ENCODE measurements at places on chromosomes 3 and 15. TPM values are rescaled to one million over a fixed set of nuclear protein-coding genes. Genes with fewer than 3 reads are reported as not detected.

The ANKUB1 gene
- not detected for total RNA-seq

DNA sequence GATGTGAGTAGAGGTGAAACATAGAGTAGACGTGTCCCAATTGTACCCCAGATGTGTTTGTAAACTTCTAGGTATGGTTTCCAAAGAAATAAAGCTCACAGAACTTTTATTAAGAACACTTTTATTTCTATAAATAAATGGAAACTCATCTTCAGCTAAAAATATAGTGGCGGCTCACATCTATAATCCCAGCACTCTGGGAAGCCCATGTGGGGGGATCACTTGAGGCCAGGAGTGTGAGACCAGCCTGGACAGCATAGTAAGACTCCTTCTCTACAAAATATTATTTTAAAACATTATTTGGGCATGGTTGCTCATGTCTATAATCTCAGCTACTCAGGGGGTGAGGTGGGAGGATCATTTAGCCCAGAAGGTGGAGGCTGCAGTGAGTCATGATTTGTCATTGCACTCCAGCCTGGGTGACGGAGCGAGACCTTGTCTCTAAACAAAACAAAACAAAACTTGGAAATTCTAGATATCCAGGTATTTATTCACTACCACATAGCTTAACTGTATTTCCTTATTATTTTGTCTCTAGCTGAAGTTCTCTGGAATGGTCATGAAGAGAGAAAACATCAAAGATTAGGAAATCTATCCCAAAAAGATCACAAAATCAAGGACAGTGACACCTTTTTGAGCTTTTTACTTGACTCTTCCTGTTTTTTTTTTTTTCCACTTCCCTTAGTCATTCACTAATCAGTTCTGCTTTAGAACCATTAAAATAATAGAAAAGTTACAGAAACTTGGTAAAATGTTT is 258.1 kb downstream of the TIGIT start:
- DNase-seq: peak; percentile 21

The CYP11A1 gene
- total RNA-seq: 0.29 TPM

GRCh38 chr3:149353581-149354184 is 20.2 kb upstream of the TM4SF18 start:
- DNase-seq: no peak

GRCh38 chr15:57591822-57592367 is at the start of gene MYZAP:
Gene MYZAP (plus strand): TSS chr15:57591904. CDS start chr15:57592035, 131 bp downstream.
- DNase-seq: peak; percentile 55

GRCh38 chr3:167302678-167303077 is 77.4 kb downstream of the ZBBX start:
- DNase-seq: no peak

GRCh38 chr15:40739047-40739446 is 16.0 kb downstream of the RMDN3 start:
- DNase-seq: no peak

DNA sequence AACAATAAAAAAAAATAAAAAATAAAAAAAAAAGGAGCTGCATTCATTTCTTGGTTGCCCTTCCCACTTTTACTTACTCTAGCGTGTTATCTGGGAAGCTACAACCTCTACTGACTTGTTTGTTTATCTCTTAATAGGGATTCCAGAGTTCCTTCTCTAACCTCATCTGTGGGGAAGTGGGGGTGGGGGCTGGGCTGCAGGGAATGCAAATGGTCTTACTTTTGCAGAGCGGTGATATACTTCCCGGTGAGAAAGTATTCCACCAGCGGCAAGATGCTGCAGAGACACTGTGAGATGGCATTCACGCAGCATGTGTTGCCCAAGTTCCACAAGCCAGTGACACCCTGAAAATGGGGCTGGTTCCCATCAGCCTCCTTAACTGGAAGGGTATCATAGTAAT is 2.1 kb downstream of the USP50 start:
- DNase-seq: no peak

DNA sequence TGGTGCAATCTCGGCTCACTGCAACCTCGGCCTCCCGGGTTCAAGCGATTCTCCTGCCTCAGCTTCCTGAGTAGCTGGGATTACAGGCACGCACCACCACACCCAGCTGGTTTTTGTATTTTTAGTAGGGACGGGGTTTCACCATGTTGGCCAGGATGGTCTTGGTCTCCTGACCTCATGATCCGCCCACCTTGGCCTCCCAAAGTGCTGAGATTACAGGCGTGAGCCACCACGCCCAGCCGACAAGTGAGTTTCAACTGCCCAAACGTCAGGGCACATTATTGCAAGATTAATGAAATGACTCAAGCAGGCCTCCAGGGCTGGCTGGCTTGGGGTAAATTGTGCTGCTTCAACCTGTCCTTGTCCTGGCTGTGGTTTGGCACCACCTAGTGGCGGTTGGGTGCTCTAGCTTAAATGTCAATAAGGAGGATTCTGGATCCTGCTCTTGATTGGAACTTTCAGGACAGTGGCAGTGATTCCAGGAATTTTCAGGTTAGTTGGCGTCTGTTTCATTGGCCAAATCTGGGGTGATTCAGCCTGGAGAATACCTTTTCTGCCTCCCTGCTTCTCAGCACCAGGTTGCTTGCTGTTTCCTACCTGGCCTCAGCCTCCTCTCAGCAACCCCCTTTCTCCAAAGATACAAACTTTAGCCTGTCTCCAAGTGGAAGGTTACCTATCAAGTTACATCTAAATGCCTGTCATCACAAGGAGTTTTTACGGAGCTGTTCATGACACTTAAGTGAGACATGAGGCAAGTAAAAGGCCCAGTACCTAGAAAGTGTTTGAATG is 32.4 kb upstream of the SACM1L start:
- peak; percentile 94 for DNase-seq

- DNase-seq: no peak
Measured at GRCh38 chr3:23809294-23809693, 3.5 kb downstream of the UBE2E1 start.

The VIPR1 gene
- 5.9 TPM for total RNA-seq

DNA sequence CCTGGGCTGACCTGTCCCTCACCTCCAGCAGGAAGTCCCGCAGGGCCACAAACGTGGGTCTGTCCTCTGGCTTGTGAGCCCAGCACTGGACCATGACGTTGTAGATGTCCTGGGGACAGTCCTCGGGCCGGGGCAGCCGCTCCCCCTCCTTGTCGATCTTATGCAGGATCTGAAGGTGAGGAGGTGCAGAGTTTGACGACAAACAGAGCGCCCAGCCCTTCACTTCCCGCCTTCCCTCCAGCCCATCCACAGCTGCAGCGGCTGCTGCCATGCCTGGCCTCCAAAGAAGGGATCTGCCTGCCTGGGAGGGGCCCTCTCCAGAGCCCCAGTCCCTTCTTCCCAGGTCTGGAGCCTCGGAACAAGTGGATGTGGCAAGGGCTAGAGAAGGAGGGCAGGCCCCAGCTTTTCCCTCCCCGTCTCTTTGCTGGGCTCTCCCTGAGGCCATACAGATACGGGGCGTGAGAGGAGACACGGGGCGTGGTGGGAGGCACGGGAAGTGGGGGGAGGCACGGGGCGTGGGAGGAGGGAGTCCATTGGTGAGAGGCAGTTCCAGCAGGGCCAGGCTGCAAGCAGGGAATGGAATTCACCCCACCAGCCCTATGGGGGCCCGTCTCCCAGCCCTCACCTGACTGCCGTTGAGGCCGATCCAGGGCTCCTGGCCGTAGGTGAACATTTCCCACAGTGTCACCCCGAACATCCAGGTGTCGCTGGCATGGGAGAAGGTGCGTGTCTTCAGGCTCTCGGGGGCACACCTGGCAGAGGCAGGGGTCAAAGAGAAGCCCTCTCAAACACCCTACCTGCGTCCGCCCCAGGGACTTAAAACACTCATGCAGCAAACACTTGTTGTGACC is 29.7 kb downstream of the TNK2 start:
- DNase-seq: no peak

DNA sequence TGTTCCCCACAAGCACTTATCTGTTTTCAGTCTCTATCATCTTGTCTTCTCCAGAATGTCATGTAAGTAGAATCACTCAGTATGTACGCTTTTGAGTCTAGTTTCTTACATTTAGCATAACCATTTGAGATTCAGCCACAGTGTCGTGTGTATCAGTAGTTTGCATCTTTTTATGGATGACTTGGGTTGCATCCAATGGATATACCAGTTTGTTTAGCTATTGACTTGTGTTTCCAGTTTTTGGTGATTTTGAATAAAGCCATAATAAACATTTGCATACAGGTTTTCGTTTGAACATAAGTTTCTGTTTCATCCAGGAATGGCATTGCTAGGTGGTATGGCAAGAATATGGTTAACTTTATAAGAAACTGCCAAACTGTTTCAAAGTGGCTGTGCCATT is 12.1 kb downstream of the GRIP2 start:
- DNase-seq: no peak

- no peak for DNase-seq
Measured at GRCh38 chr15:61153291-61153690, 75.8 kb downstream of the RORA start.

DNA sequence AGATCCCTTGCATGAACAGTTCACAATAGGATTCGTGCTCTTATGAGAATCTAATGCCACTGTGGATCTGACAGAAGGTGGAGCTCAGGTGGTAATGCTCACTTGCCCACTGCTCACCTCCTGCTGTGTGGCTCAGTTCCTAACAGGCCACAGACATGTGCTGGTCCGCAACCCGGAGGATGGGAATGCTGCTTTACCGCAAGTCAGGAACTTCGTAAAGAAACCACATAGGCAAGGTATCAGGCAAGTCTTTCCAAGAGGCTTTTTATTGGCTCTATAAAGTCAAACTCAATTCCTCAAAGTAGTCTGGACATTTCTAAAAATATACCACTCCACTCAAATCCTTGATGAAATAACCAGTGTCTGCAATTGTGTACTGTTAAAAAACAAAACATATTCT is 56.1 kb downstream of the OSTN start:
- DNase-seq: no peak

GRCh38 chr3:196354132-196354531 is 15.9 kb upstream of the TM4SF19 start:
- DNase-seq: no peak

The WDR49 gene
- total RNA-seq: 7.5 TPM

- no peak for DNase-seq
Measured at GRCh38 chr15:65396283-65396964, 18.6 kb upstream of the IGDCC3 start.

GRCh38 chr3:127588806-127589577 is 1.5 kb downstream of the TPRA1 start:
- DNase-seq: no peak

The CLDN18 gene
- total RNA-seq: 47.9 TPM

DNA sequence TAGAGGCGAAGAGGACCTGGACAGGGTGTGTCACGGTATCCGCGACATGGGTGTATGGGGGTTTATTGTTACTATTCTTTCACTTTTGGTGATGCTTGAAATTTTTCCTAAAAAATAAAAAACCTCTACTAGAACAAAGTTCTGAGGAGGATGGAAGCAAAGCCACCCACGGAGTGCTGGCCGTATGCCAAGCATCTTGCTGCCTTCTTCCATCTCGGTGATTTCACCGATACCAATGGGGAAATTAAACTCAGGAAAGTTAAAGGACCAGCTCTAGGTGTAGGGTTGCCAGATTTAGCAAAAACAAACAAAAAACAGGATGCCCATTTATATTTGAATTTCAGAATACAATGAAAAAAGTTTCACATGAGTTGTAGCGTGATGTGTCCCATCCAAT is 33.9 kb downstream of the SMAD6 start:
- DNase-seq: peak; percentile 64

DNA sequence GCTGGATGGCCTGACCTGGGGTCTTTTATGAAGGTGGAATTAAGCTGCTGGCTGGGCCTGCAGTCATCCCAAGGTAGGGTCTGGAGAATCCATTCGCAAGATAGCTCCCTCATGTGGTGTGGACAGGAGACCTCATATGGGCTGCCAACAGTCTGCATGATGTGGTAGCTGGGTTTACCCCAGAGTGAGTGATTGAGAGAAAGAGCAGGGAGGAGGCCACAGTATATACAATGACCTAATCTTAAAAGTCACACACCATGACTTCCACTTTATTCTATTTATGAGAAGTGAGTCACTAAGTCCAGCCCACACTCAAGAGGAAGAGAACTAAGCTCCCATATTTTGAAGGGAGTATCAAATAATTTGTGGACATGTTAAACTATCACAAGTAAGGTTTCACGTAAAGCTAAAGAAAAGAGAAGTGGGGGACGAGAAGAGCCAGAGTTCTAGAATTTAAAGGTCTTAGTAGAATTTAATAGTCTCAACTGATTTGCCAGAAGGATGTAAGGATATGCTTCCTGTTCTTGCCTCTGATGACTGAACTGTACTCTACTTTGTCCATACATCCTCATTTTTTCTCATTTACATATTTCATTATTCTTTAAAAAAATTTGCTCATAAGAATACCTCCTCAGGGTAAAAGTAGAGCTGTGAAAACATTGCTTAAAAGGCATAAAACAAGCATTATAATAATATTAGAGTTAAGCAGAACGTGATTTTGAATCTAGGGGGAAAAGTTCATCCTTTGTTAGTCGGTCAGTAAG is 184.4 kb downstream of the PEX5L start:
- no peak for DNase-seq

The CCDC33 gene
- not detected for total RNA-seq

DNA sequence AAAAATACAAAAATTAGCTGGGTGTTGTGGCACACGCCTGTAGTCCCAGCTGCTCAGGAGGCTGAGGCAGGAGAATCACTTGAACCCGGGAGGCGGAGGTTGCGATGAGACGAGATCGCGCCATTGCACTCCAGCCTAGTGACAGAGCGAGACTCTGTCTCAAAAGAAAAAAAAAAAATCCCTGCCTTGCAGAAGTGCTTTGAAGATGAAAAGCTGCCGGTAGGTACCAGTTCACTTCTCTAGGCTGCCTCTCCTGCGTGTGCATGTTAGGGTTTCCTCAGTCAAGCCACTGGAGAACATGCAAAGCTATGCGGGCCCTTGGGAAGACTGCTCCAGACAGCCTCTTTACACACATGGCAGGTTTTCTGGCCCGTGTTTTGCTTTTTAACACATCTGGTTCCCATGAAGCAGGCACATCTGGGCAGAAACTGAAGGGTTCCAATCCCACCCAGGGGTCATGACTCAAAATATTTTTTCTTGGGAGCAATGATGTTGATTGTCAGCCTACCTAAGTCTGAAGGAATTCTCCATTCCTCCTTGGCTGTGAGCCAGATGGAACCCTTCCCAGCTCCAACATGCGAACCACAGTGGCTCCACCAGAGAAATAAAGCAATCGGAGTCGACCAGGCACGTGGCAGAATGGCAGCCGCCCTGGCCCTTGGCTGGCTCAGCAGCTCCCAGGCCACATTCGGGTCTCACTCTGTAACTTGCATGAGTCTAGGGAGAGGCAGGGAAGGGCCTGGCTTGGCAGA is 29.6 kb downstream of the MGLL start:
- peak; percentile 68 for DNase-seq

The SMCO1 gene
- total RNA-seq: 28.5 TPM

All from left cardiac atrium (tissue), 4 donors.